Pancreas (tissue), 10 donors: ENCODE measurements at places on chromosomes 2 and 18. TPM values are rescaled to one million over a fixed set of nuclear protein-coding genes. Genes with fewer than 3 reads are reported as not detected.

GRCh38 chr2:223952280-223952968 is 4.8 kb upstream of the MRPL44 start:
- no peaks in the 10 kb centered on the region for H3K27me3 ChIP-seq
- no peak overlapping the region for H3K4me3 ChIP-seq
- no peak for DNase-seq
- H3K4me1 ChIP-seq: peaks cover 9% of the 10 kb centered on the region

DNA sequence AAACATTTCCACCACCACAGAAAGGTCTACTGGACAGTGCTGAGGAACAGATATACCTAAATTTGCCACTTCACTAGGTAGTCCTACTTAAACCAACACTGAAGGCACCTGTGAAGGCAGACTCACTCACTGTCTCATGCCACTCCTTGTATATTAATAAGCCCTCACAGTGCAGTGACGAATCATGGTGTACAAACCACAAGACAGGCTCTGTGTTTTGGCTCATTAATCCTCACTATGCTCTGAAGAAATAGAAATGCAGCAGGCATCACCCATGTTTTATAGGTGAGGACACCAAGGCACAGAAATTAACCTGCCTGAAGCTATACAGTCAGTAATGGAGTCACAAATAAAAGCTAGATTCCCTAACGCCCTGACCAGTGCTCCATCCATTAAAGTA is 44.3 kb downstream of the BARD1 start:
- H3K27ac ChIP-seq: no peak overlapping the region
- no peaks in the 10 kb centered on the region for H3K27me3 ChIP-seq
- H3K4me1 ChIP-seq: no peaks in the 10 kb centered on the region
- no peaks in the 10 kb centered on the region for H3K36me3 ChIP-seq
- no peak for DNase-seq
- no peak overlapping the region for H3K4me3 ChIP-seq

GRCh38 chr2:105404736-105405135 is 5.9 kb upstream of the FHL2 start:
- DNase-seq: no peak
- no peak overlapping the region for H3K4me3 ChIP-seq
- no peak overlapping the region for H3K27ac ChIP-seq
- no peaks in the 10 kb centered on the region for H3K36me3 ChIP-seq
- no peaks in the 10 kb centered on the region for H3K4me1 ChIP-seq

- H3K27me3 ChIP-seq: no peaks in the 10 kb centered on the region
- peaks cover 14% of the 10 kb centered on the region for H3K4me1 ChIP-seq
- H3K27ac ChIP-seq: no peak overlapping the region
- no peak for DNase-seq
- H3K36me3 ChIP-seq: no peaks in the 10 kb centered on the region
Measured at GRCh38 chr2:237964194-237964577, 2.6 kb upstream of the UBE2F start.

DNA sequence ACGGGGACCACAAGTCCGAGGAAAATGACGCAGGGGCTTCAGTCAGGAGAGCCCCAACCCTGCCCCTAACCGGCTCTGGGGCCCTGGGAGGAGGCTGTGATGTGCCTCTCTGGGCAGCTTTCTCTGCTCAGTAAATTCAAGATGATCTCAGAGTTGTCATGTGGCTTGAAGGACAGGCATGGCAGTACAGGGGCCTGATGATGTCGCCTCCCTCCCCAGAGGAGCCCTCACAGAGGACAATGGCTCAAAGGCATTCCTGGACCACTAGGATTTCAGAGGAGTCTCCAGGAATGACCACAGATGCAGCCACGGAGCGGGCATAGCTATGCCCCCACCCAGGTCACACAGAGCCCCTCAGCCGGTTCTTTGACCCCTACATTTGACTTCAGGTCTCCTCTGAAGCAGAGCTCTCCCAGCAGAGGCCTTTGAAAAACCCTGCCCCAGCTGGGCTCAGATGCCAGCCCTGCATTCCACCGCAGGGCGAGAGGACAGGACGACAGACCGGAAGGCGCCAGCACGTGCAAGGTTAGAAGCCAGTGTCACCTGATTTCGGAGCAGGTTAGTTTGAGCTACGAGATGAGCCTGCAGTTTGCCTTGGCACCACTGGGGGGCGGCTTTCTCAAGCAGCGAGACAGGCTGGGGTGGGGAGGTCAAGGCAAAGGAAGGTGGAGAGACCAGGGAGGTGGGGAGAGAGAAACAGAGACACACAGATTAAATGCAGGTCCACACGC is 39.2 kb downstream of the BIN1 start:
- H3K36me3 ChIP-seq: no peaks in the 10 kb centered on the region
- H3K4me1 ChIP-seq: no peaks in the 10 kb centered on the region
- no peak overlapping the region for H3K4me3 ChIP-seq
- H3K27ac ChIP-seq: no peak overlapping the region
- DNase-seq: no peak
- no peaks in the 10 kb centered on the region for H3K27me3 ChIP-seq

GRCh38 chr2:8380026-8380425 is 301.8 kb upstream of the ID2 start:
- no peak for DNase-seq
- H3K4me1 ChIP-seq: no peaks in the 10 kb centered on the region
- H3K27ac ChIP-seq: no peak overlapping the region
- H3K27me3 ChIP-seq: no peaks in the 10 kb centered on the region
- no peak overlapping the region for H3K4me3 ChIP-seq
- no peaks in the 10 kb centered on the region for H3K36me3 ChIP-seq

DNA sequence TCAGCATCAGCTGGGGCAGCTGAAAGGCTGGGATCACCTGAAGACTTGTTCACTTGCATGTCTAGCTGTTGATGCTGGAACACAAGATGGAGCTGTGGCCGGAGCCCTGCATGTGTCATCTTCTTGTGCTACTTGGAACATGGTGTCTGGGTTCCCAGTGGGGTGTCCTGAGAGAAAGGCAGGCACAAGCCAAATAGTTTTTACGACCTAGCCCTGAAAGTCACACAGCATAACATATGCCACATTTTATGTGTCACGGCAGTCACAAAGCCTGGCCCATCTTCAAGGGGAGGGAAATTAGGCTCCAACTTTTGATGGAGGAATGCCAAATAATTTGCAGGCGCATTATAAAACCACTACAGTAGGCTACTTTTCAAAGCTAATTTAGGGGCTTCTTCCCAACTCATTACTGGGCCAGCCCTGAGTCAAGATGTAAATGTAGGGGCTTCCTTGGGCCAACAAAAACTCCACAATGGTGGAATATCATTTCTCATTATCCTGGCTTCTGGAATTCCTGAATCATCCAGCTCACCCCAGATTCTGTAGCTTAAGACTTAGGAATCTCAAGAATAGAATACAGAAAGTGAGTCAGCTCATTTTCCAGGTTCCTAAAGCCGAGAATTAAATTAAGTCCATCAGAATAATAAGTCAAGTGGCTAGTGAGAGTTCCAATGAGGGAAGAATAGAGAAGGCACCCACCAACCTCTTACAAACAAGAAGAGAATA is 543.0 kb downstream of the TNS1 start:
- no peaks in the 10 kb centered on the region for H3K36me3 ChIP-seq
- no peaks in the 10 kb centered on the region for H3K27me3 ChIP-seq
- DNase-seq: no peak
- H3K27ac ChIP-seq: no peak overlapping the region
- H3K4me1 ChIP-seq: no peaks in the 10 kb centered on the region

DNA sequence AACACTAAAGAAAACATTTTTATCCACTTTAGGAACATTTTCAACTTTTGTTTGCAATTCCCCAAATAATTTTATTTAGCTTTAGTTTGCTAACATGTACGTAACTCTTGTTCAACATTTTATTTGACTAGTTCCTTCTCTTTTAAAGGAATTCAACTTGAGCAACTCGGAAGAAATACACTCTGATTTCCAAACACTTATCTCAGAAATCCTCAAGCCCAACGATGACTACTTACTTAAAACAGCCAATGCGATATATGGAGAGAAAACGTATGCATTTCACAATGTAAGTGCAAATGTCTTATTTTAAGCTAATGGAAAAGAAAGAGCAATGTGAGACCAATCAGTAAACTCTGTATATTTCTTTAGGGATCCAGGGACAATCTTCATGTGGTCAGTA is 10.1 kb downstream of the SERPINB10 start:
- H3K36me3 ChIP-seq: no peaks in the 10 kb centered on the region
- H3K27me3 ChIP-seq: no peaks in the 10 kb centered on the region
- no peak overlapping the region for H3K27ac ChIP-seq
- no peaks in the 10 kb centered on the region for H3K4me1 ChIP-seq
- H3K4me3 ChIP-seq: no peak overlapping the region

DNA sequence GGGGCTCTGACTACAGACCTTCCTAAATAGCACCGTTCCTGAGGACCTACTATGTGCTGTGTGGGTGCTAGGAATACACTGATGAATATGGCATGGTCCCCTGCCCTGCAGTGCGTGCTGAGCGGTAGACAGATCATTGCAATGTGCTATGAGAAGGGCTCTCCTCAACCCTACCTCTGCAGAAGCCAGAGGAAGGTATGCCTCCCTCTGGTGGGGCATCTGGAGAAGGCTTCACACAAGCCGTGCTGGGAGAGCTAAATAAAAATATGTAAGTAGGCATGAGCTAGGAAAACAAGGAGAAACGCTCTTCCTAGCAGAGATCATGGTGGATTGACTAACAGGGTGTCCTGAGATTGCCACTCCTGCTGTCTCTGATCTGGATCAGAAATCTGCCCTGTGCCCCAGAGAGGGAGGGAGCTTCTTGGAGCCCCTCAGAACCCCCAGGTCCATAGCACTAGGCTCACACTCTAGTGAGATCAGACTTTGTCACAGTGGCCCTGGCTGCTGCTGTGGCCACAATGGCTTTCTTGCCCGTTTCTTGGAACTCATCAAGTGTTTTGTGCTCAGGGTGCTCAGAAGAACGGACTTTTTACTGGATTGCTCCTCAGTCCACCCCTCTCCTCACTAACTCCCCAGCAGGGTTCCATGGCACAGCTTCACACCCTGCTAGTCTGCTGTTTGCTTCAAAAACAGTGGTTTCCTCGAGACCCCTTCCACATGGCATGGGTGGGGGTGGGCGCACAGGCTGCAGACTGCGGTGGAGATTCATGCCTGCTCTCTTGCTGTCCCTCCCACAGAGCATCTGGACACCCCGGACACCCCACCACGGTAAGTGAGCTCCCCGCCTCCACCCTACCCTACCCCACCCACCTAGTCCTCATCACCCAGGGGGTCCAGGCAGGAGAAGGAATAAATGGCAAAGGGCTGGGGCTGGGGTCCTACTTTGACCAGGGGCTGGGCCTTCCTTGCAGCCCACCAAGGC is 14.2 kb downstream of the SIGLEC15 start:
- no peaks in the 10 kb centered on the region for H3K27me3 ChIP-seq
- no peak overlapping the region for H3K27ac ChIP-seq
- no peak overlapping the region for H3K4me3 ChIP-seq

DNA sequence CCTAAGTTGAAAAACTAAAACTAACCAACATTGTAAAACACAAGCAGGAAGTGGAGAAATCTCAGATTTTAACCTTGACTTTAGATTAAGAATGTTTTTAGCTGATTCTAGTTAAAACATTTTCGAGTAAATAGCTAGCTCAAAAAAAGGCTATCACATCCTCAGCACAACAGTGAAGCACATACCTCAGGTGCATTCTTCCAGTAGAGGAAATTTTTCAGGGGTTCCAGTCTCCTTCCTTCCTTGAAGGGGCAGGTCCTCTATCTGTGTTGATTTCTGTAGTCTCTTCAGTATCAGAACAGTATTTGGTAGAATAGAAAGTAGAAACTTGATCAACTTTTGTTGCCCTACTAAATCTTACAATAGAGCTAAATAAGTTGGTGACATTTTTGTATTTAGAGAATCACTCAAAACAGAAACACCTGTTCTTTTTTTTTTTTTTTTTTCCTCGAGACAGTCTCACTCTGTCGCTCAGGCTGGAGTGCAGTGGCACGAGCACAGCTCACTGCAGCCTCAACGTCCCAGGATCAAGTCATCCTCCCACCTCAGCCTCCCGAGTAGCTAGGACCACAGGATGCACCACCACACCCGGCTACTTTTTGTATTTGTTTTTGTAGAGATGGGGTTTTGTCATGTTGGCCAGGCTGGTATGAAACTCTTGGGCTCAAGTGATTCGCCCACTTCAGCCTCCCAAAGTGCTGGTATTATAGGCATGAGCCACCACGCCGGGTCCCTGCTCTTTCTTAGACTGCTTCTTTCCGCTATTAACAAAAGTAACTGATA is 6.9 kb upstream of the GPR155 start:
- no peaks in the 10 kb centered on the region for H3K27me3 ChIP-seq
- DNase-seq: no peak
- no peak overlapping the region for H3K27ac ChIP-seq

GRCh38 chr18:13480571-13481255 is 245.6 kb downstream of the FAM210A start:
- no peaks in the 10 kb centered on the region for H3K27me3 ChIP-seq
- no peak overlapping the region for H3K27ac ChIP-seq
- H3K4me3 ChIP-seq: no peak overlapping the region
- H3K4me1 ChIP-seq: no peaks in the 10 kb centered on the region

Gene ACTR2
- 48.6 TPM for total RNA-seq

GRCh38 chr2:19682493-19682892 is 219.3 kb downstream of the TTC32 start:
- H3K36me3 ChIP-seq: no peaks in the 10 kb centered on the region
- no peaks in the 10 kb centered on the region for H3K27me3 ChIP-seq
- H3K4me3 ChIP-seq: no peak overlapping the region
- DNase-seq: no peak
- H3K27ac ChIP-seq: no peak overlapping the region

Gene MARCO
- total RNA-seq: not detected

Gene DCC
- total RNA-seq: not detected

Gene MRO
- total RNA-seq: 3.9 TPM

Gene EVA1A
- 18.3 TPM for total RNA-seq

DNA sequence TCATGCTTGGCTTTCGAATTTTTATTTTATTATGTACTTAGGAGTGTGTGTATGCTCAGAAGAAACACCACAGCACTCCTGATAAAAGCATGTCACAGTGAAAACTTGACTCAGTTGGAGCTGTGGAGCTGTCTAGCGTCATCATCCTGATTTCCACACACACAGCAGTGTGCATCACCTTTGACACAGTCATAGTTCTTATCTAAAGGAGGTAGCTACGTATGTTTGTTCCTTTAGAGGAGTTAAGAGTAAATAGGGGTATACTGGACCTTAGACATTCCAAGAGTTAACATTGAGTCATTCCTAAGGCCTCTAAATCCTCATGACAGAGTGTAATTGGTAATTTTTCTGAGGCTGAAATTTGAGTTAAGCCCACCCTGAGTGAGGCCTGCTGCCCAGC is 96.9 kb downstream of the PHLPP1 start:
- H3K4me3 ChIP-seq: no peak overlapping the region
- no peaks in the 10 kb centered on the region for H3K36me3 ChIP-seq
- no peaks in the 10 kb centered on the region for H3K27me3 ChIP-seq
- H3K27ac ChIP-seq: no peak overlapping the region
- H3K4me1 ChIP-seq: peaks cover 30% of the 10 kb centered on the region
- DNase-seq: no peak
